ENCODE measurements at places on chromosomes 2 and 18.

DNA sequence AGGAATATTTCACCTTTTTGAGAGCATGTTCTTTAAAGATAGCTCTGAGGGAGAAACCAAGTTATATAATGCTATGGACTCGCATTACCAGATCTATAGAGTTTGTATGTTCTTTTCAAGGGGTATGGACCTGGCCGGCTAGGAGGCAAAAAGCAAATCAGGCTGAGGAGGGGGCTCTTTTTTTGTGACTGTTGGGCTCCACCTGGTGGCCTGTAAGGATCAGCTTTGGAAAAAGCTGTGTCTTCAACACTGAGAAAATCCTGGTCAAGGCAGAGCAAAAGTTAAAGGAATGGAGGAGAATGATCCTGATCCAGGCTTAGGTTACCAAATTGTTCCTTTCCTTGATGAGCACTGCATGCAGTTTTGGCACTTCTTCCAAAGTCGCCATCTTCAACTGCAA, 180.5 kb downstream of the DIS3L2 start:
- no peak for DNase-seq

- no peak for DNase-seq
Observed at GRCh38 chr2:66679442-66679841, 244.5 kb downstream of the MEIS1 start.

GRCh38 chr2:108554528-108554927, 20.3 kb downstream of the LIMS1 start:
- peak; percentile 78 for DNase-seq

DNA sequence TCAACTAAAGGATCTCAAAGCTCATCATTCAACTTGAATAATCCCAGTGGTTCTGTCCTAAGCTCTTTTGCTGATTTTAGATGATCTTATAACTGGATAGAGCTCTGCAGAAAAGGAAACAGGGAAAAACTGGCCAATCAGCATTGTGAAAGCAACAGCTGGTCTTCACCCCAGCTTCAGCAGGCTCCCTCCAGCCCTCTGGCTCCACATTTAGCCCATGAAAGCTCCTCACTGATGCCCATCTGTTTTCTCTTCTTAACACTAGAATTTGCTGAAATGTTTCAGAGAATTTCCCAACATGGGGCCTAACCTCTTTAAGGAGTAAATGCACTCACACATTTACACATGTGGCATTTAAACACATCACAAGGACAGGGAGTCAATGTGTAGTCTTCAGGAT, 223.3 kb downstream of the CNTNAP5 start:
- no peak for DNase-seq

GRCh38 chr2:30403592-30404312, 43.3 kb upstream of the LCLAT1 start:
- no peak for DNase-seq

GRCh38 chr2:98891591-98891990, 44.4 kb downstream of the CRACDL start:
- no peak for DNase-seq

DNA sequence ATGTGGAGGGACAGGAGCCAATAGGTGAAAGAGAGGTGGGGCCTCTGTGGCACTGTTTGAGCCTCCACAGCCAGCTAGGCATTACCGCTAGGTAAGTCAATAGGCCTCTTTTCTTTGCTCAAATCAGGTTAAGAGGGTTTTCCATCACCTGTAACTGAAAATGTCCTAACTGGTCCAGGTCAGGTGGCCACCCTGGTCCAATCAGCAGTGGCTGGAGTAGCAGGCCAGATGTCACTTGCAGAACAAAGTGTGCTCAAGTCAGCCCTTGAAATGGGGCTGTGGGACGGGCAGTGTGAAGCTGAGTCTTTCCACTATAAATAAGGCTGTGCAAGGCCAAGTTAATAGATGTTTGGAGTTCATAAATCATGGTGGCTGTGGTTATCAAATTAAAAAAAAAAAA, 20.9 kb downstream of the FBXO36 start:
- no peak for DNase-seq

DNA sequence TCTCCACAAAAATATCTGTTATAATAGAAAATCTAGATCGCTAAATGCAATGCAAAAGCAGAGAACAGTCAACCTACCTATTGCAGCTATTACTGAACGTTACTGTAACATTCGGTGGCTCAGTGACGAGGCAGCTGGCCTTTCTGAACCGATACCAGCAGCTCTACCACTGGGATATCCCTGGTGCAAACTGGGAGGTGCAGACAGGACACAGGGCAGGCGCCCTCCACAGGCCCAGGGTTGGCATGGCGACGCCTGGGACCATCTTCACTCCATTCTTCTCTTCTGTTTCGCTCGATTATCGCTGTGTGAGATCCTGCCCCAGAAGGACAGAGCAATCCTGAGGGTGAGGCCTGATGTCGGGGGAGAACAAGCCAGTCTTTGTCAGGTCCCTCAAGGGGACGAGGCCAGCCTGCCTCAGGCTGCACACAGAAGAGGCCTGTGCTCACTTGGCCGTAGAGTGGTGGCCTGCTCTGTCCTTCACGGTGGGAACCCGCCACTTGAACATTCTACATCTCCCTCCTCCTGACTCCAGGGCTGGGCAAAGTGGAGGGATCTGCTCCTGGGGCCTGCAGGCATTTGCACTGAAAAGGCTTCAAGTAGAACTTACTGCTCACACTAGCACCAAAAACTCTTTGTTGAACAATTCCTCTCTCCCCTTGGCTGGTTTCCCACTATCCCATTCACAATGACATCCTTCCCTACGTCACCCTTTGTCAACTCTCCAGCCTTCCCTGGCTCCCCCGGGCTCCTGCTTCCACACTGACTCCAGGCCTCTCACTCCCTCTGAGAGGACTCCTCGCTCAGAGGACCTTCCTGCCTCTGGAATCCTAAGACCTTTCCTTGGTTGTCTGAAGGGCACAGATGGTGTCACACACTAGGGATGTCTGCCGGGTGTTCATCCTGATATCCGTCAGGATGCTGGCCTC, 49.7 kb downstream of the CYRIA start:
- peak; percentile 55 for DNase-seq

GRCh38 chr18:73503326-73503725, 635.5 kb upstream of the NETO1 start:
- DNase-seq, result no peak

DNA sequence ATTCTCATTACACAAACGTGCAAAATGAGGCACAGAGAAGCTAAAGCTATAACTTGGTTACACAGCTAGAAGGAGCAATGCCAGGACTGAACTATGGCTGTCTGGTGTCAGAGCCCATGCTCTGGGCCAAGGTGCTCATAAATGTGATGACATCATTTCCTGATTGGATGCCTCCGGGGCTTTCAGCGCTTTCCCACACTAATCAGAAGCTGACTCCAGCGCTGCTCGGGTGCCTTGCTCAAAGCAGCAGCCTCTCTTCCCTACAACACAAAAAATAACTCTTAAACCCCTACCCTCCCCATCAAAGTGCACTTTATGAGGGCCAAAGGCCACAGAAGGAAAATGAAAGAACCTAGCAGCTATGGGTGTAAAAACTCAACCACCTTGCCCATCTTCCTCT, 90.7 kb downstream of the STK39 start:
- peak; percentile 57 for DNase-seq

GRCh38 chr2:169526451-169526850, 16.9 kb downstream of the KLHL41 start:
- DNase-seq, result no peak
